ENCODE measurements at places on chromosomes 7 and 10.

- DNase-seq = no peak
These were observed 52.0 kb downstream of the THNSL1 start for GRCh38 chr10:25068152-25069058.

- no peak for DNase-seq
These were observed 91.6 kb upstream of the ODAD2 start for GRCh38 chr10:28090506-28090905.

DNA sequence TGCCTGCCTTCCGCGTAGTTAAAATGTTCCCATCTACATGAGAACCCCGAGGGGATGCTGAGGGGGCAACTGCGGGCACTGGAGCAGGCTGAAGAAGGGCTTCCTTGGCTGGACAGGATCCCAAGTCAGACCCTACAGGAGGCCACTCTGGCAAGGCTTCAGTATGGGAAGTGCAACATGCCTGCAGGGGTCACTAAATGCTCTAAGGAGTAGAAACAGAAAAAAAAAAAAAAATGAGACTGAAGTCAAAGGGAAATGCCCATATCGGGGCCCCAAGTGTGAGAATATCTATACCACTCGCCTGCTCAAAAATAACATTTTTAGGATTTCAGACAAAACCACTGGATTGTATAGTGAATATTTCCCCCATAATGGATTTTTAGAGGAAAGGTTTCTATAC is 33.5 kb downstream of the FAM204A start:
- DNase-seq = no peak

DNA sequence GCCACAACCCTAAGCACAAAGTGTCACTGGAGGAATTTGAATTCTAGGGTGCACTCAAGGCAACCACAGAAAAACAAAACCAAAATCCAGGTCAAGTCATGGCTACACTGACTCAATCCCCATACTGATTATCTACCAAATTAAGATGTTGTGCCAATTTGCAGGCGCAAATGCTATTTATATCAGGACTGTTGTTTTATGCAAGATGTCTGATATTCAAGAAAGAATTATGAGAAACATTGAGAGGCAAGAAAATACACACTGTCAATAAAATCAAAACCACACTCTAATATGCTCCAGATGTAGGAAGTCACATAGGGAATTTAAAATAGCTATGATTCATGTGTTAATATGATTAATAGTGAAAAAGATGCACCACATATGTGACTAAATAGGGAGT is 141.3 kb upstream of the MINDY3 start:
- DNase-seq = no peak

- DNase-seq = peak; percentile 26
These were observed 59.3 kb upstream of the RNF148 start for GRCh38 chr7:122762071-122762470.

DNA sequence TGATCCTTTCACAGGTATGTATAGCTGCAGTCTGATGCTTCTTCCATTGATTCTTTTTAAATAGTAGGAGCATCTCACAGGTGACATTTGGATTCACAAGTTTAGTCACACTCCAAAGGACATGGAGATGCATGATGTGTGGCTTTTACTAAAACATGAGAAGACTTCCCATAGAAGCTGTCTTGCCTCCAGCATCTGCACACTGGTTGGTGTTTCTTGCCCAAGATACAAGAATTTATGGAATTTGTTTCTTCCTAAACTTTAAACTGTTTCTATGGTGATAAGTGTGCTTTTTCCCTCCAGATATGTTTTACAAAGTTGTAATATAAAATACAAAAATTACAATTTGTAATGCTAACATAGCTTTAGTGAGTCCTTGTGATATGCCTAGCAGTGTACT is 24.2 kb downstream of the ADIRF start:
- no peak for DNase-seq

DNA sequence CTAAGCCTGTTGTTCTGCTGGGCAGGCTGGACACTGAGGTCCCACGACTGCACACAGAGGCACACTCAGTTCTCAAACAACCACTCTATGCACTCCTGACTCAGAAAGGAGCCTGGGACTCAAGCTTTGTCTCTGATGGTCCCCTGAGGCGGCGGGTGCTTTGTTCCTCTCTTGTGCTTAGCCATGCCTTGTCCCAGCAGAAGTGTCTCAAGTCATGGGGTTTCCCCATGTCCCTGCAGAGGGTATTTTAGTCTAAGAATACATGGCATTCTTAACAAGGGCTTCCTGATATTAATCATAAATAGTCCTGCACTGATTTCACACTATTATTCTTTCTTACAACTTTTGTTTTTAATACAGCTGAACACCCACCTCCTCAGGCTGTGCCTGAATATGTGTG is 72.5 kb downstream of the CXCL12 start:
- no peak for DNase-seq

DNA sequence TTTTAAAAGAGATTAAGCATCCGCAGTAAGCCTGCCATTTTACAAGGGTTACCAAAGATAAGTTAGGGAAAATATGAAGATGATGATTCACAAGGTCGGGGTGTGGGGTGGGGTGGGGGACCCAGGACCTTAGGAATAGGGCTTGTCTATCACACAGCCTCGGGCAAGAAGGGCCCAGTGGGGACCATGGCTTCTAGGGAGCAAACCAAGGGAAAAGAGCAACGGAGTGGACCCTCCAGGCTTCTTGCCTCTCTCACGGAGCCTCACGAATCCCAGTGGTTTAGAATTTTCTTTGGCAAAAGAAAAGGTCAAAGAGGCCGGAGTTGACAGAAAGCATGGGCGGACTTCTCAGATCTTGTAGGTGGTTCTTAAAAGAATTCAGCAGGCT is 1.3 kb downstream of the PRKCQ start:
- DNase-seq = no peak

- DNase-seq = no peak
These were observed 404.3 kb upstream of the LRRTM3 start for GRCh38 chr10:66521506-66521905.

GRCh38 chr10:105700218-105700617 is 1059.1 kb downstream of the SORCS3 start:
- no peak for DNase-seq

- DNase-seq = no peak
These were observed 10.6 kb upstream of the UPP1 start for GRCh38 chr7:48078470-48078869.

- DNase-seq = no peak
These were observed 634 bp upstream of the HOXA7 start for GRCh38 chr7:27156916-27157701.

DNA sequence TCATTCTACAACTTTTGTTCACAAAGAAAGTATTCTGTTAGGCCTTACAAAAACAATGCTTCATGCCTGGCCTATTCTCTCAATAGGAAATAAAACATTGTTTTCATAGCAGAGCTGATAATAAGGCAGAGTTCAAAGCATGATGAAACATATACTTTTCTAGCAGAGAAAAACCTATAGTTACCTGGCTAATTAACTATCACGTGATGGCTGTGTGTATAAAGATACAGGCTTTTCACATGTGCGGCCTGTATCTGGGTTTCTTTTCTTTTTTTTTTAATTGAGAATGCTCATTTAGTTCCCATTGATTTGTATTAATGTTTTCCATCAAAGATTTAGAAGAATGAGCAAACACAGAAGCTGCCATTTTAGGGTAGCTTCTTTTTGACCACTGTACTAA is 51.7 kb downstream of the ARID5B start:
- no peak for DNase-seq

GRCh38 chr7:85566095-85566794 is 379.4 kb upstream of the SEMA3D start:
- no peak for DNase-seq

GRCh38 chr7:101507791-101508252 is 121.3 kb downstream of the MYL10 start:
- peak; percentile 19 for DNase-seq

DNA sequence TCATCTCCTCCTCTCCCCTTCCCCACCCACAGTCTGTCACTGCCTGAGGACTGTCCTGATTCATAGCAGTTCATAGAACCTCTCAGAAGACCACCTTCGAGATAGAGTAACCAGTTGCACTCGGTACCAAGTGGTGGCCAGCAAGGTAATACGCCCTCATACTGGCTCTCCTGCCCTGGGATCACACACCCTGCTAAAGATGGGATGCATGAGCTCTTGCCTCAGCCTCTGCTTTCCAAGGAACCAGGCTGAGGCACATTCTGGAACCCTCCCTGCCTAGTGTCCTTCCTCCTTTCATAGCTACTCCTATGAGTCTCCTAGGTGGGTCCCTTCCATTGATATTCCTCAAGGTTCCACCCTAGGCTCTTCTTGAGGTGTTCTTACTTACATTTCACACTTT is 15.5 kb downstream of the CFAP43 start:
- DNase-seq = no peak

DNA sequence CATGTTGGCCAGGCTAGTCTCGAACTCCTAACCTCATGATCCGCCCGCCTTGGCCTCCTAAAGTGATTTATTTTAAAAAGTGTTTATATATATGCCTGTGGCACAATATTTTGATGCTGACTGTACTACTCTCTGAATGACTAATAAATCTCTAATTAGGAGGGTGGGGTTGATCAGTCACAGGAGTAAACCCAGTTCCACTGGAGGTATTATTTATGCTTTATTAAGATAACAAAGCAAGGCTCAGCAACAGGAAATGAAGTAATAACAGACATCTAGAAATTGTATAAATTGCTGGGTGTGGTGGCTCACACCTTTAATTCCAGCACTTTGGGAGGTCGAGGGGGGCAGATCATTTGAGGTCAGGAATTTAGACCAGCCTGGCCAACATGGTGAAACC is 26.0 kb upstream of the MCU start:
- peak; percentile 61 for DNase-seq

DNA sequence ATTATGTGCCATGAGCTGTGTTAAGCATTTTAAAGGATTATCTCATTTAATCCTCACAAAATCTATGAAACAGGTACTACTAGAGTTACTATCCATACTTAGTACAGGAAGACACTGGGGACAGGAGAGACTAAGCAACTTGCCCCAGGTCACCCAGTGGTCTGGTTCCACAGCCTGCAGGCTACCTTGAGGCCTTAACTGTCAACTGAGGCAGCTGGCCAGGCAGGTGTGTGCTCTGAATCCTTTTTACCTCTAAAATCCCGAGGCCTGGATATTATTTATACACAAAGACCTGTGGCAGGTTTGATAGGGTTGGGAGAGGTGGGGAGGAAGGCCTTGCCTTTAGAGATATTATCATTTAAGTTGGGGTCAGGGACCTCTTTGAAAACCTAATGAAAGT is 3.1 kb downstream of the ZNF777 start:
- DNase-seq = no peak

DNA sequence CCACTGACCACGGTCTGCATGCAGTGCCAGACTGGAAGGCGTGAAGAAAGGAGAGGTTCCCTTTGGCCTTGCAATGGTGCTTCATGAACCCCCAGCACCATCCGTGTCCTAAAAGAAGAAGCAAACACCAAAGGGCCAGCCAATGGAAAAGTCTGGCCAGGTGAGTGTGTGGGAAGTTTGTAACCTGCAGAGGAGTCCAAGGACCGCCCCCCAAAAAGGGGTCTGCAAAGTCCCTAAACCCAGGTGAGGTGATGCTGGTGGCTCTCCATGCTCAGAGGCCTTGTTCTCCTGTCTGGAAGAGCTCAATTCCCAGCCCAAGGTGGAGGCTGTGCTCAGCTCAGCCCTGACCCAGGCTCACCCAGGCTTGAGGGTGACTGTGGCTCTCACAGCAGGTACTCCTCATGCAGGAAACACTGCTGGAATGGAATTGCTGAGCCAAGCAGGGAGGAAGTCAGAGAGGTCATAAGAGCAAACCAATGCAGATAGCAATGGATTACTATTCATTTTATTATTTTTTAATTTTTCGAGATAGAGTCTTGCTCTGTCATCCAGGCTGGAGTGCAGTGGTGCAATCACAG is 52.4 kb upstream of the NANOS1 start:
- DNase-seq = no peak

- no peak for DNase-seq
These were observed 19.4 kb downstream of the ZMIZ1 start for GRCh38 chr10:79088176-79088575.

- DNase-seq = no peak
These were observed 68.1 kb downstream of the CALN1 start for GRCh38 chr7:72343991-72344390.

DNA sequence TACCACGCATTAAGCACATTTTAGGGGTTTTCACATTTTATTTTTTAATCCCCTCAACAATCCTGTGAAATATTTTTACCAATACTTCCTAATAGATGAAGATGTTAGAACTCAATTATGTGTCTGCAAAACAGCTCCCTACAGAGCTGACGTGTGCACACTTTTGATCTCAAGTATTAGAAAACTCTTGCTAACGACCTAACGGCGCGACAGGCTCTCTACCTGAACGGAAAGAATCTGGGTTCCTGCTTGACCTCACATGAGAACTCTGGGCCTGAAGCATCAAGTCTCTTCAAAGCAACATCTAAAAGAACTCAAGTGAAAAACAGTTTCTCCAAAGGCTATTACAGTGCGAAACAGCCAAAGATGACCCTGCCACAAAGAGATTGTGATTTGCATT is 113.9 kb downstream of the DOCK4 start:
- no peak for DNase-seq

DNA sequence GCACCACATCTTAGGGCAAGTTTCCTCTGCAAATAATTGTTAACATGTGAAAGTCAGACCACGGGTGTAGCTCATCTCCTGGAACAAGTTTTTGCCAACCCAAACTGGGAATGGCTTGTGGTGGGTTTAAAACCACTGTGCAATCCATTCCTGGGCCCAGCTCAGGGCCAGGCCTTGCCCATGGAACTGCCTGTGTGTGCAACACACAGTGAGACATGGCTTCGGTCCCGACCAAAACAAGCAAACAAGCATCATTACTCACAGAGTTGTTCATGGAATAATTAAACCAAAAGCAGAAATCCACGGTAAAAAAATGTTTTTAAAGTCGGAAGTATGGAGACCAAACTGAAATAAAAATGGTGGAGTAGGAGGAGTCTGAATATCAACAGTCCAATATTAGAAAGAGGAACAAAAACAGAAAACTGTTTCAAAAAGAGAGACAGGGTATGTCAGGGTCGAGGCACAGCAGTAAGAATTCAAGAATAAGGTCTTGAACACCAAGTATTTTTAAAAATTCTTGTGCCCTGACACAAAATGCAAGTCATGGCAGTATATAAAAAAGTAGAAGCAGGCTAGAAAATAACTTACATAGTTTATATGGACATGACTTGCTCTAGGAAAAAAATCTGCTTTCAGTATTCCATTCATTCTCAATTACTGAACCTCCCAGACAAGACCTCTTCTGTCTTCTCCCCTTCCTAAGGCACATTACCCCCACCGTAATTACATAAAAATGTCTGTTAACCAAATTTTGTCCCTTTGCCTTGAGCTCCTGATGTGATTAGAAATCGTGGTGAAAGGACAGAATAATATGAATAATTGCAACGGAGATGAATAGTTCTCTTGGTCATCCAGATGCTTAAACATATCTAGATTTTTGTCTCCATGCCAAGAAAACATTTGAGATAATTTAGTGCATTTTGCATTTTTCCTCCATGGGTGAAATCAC is 88.4 kb downstream of the FAS start:
- no peak for DNase-seq

Data from amniotic epithelial cell (primary cell).